Activated naive CD4-positive, alpha-beta T cell treated with anti-CD3 and anti-CD28 coated beads for 36 hours (primary cell): ENCODE measurements at places on chromosomes 2 and 18.
A peak's percentile ranks its signal among the peaks of the same experiment; 100 is the strongest.

DNA sequence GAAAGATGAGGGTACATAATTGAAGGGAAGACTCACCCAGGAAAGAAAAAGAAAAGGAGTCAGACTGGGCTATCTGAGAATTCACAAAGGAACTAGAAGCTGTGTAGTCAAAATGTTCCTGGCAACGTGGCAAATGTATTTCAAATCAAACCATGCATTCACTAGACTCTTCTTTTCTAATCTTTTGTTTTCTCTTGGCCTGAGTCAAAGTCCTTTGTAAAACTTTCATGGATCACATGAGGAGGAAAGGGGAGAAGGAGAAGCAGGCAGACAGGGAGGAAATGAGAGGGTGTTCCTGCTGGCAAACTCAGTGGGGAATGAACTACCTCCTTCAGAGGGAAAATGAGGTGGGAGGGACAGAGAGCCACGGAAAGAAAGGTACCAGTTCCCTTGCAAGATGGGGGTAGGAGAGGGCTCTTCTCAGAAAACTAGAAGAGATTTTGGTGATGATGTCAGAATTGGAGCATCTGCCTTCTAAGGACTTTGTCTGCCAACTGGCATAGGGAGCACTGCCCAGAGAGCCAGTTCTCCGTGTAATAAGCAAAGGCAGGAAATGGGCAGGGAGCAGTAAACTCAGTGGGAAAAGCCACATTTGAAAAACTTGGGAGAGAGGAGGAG is 51.4 kb downstream of the SLC8A1 start:
- no peak for DNase-seq

GRCh38 chr2:237896507-237896892 is 37.1 kb downstream of the RAMP1 start:
- no peak for DNase-seq

DNA sequence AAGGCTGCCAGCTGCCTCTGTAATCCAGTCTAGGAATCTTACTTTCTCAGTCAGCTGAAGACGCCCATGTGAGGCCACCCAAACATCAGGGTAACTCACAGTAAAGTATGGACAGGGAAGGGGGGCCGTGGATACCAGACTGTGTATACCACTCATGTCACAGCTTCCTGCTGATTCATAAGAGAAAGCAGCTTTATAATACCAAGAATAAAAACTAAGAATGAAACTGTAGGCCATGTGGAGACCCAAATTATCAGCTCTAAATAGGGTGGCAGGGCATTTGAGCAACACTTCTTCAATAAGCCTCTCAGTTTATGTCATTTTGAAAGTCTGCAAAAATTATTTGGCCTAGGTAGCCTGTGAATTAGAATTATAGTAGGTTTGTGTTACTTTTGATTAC is 115.0 kb upstream of the CDCA7 start:
- peak; percentile 20 for DNase-seq

DNA sequence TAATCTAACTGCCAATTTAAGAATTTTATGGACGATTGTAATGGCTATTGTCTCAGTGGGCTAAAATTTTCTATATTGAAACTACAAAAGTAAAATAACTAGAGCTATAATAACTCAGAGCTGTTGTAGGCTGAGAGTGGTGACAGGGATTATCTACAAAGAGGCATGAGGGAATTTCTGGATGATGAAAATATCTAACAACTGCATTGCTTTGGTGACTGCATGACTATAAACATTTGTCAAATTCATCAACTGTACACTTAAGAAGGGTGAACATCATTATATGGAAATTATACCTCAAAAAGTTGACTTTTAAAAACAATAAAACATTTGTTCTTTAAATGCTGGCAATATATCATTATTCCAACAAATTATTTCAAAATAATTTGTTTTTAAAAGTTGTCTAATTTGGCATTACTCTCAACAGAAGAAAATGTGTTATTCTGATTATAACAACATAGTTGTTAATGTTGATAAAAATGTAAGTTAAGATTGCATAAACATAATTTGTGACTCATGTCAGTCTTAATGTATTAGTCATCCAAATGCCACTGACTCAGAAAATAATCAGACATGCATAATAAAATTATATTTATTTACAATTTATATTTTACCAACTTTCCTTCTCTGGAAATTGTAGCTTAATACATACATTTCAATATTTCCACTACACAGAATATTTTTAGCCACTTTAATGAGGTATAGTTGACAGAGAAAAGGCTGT is 865.1 kb upstream of the VRK2 start:
- no peak for DNase-seq

- no peak for DNase-seq
Observed at GRCh38 chr2:171564463-171564862, 42.2 kb downstream of the CYBRD1 start.

DNA sequence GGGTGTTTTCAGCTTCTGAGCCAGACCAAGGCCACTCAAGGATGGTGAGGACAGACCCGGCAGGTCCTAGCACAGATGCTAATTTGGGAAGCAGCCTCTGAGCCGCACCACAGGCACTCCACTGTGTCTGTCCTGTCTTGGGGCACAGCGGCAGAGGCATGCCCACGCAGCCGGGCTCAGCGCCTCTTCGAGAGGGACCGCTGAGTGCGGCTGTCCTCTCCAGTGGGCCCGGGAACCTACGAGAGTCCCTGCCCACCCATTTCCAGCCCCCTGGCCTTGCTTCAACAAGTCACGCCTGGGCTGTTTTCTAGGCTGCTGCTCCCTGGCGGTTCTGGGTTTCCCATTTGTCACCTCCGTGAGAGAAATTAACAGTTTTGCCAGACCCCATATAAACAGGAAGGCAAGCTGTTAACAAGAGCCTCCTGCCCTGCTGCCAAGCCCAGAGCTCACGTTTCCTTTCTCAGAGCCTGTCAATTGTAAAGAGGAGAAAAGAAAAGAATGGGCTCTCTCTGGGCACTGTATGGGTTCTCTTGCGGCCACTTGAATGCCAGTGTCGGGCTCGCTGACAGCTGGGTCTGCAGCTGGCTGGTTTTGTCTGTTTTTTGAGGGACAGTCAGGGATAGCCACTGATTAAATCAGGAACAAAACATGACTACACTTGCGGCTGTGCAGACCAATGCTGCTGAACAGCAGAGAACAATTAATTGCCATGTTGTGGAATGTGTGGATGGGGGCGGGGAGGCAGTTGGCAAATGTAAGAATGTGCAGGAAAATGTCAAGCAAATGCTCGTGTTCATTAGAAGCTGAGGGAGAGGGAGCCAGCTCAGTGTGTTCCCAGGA is 30.6 kb downstream of the TMEM17 start:
- DNase-seq = no peak

- DNase-seq = peak; percentile 26
Observed at GRCh38 chr2:63047321-63048279, 3.0 kb upstream of the OTX1 start.

DNA sequence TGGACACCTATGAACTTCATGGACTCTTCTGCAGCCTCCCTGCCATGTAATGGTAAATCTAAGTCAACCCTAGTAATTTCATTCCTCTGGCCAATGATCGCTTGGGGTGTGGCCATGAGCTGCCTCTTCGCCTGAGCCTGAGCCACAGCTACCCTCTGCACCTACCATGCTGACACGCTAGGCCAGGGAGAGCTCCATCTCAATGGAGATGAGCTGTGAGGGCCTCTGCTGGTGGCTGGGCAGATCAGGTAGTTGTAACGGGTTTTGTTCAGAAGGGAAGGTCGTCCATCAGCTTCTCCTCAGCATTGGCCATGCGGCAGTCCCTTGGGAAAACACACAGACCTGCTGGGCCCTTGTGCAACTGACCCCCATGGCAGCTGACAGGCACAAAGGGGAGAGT is 24.4 kb downstream of the MPHOSPH10 start:
- peak; percentile 59 for DNase-seq

- no peak for DNase-seq
Observed at GRCh38 chr2:144111437-144111836, 408.5 kb downstream of the ZEB2 start.

- DNase-seq = peak; percentile 18
Observed at GRCh38 chr18:59950215-59950944, 50.6 kb downstream of the PMAIP1 start.

- no peak for DNase-seq
Observed at GRCh38 chr2:96340493-96341414, 5.2 kb downstream of the NCAPH start.

- no peak for DNase-seq
Observed at GRCh38 chr2:27143285-27143684, 4.1 kb upstream of the PRR30 start.

DNA sequence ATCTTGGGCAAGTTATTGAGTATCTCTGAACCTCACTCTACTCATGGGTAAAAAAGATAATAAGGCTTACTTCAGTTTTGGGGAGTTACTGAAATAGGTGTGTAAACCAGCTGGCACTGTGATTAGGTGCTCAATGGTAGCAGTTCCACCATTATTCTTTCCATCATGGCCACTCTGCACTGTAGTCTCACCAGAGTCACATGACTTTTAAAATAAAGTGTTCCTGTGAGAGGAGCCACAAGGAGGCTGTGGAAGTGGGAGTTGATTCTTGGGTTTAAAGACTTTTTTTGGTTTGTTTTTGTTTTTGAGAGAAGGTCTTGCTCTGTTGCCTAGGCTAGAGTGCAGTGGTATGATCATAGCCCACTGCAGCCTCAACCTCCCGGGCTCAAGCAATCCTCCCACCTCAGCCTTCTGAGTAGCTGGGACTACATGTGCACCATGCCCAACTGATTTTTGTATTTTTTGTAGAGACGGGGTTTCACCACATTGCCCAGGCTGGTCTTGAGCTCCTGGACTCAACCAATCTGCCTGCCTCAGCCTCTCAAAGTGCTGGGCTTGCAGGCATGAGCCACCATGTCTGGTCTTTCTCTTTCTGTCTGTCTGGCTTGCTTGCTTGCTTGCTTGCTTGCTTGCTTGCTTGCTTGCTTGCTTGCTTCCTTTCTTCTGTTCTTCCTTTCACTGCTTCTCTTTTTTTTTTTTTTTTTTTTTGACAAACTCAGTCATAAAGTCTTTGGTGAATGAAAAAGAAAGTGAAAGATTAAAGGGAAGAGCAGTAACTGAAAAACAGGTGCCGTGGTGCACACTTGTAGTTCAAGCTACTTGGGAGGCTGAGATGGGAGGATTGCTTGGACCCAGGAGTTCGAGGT is 21.2 kb upstream of the ACVR1 start:
- peak; percentile 66 for DNase-seq

DNA sequence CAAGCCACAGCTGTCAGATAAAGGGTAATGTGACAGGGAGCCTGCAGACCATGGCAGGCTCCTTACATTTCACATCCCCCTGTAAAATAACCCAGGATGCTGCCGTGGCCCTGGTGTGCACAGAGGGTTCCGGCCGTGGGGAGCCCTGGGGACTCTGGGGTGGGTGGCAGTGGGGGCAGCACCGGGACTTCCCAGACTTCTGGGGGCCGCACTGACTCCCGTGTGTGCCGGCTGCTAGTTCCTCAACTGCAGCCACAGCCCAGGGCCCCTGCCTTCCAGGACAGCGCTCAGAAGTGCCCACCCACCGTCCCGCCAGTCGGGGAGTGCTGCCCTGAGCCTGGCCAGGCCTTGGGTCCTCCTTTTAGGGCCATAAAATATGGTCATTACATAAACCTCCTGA is 56.5 kb downstream of the CIB4 start:
- DNase-seq = no peak

- DNase-seq = no peak
Observed at GRCh38 chr2:15811367-15811766, 129.0 kb upstream of the MYCN start.

- no peak for DNase-seq
Observed at GRCh38 chr2:143068509-143068908, 60.7 kb upstream of the ARHGAP15 start.

DNA sequence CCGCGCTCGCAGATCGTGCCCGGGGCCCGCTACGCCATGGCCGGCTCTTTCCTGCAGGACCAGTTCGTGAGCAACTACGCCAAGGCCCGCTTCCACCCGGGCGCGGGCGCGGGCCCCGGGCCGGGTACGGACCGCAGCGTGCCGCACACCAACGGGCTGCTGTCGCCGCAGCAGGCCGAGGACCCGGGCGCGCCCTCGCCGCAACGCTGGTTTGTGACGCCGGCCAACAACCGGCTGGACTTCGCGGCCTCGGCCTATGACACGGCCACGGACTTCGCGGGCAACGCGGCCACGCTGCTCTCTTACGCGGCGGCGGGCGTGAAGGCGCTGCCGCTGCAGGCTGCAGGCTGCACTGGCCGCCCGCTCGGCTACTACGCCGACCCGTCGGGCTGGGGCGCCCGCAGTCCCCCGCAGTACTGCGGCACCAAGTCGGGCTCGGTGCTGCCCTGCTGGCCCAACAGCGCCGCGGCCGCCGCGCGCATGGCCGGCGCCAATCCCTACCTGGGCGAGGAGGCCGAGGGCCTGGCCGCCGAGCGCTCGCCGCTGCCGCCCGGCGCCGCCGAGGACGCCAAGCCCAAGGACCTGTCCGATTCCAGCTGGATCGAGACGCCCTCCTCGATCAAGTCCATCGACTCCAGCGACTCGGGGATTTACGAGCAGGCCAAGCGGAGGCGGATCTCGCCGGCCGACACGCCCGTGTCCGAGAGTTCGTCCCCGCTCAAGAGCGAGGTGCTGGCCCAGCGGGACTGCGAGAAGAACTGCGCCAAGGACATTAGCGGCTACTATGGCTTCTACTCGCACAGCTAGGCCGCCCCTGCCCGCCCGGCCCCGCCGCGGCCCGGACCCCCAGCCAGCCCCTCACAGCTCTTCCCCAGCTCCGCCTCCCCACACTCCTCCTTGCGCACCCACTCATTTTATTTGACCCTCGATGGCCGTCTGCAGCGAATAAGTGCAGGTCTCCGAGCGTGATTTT is 7.6 kb downstream of the TBR1 start:
- no peak for DNase-seq

DNA sequence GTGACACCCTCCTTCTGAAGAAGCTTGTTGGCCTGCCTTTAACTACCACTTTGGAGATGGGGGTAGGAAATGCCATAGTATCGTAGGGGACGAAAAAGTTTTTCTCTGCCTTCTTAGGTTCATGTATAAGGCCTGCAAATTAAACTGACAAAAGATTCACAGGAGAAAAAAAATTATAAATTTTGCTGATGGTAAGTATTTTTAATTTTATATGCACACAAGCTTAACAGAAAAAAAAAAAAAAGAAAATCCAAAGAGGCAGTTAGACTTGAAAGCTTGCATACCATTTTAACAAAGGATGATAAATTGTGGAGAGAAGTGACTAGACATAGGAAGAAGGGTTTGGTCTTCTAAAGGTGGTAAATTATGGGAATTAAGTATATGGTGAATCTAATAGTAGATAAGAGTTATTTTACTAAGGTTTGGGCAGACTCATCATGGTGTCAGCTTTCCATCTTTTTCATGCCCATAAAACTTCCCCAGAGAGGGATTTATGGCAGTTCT is 62.5 kb upstream of the B3GNT2 start:
- no peak for DNase-seq

DNA sequence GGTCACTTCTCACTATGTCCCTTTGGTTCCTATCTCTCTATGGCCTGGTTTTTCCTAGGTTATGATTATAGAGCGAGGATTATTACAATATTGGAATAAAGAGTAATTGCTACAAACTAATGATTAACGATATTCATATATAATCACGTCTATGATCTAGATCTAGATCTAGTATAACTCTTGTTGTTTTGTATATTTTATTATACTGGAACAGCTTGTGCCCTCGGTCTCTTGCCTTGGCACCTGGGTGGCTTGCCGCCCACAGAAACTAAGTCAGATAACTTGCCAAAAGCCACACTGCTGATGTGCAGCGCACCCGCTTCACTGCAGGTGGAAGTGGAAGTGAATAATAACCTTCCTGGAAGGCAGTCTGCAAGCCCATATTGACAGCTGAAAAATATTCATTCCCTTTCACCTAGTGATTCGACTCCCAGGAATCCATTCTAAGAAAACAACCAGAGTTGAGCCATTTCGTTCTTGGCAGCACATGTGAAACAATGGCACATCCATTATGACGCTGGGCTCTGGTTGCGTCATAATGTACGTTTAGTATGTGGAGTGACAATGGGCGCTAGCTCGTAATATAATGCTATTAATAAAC is 725 bp upstream of the ANKRD53 start:
- DNase-seq = peak; percentile 63
